ENCODE measurements at places on chromosomes 2 and 18. TPM values are rescaled to one million over a fixed set of nuclear protein-coding genes. Genes with fewer than 3 reads are reported as not detected.

GRCh38 chr18:47345291-47345690 lies 93.8 kb upstream of the SKOR2 start:
- no peaks in the 10 kb centered on the region for H3K36me3 ChIP-seq
- no peak overlapping the region for H3K27ac ChIP-seq
- H3K4me3 ChIP-seq: no peak overlapping the region
- H3K4me1 ChIP-seq: no peaks in the 10 kb centered on the region
- DNase-seq: no peak

GRCh38 chr2:3704692-3705091 lies 1.3 kb downstream of the DCDC2C start:
- H3K27ac ChIP-seq: no peak overlapping the region
- H3K4me3 ChIP-seq: no peak overlapping the region
- DNase-seq: no peak
- no peaks in the 10 kb centered on the region for H3K36me3 ChIP-seq

- no peak overlapping the region for H3K4me3 ChIP-seq
- DNase-seq: no peak
- H3K27ac ChIP-seq: no peak overlapping the region
- peaks cover 3% of the 10 kb centered on the region for H3K27me3 ChIP-seq
- no peaks in the 10 kb centered on the region for H3K36me3 ChIP-seq
Observed at GRCh38 chr2:44745922-44746766, 195.4 kb upstream of the SIX3 start.

The OSBPL6 gene
- total RNA-seq: 12.6 TPM
